Activated CD8-positive, alpha-beta T cell treated with anti-CD3 and anti-CD28 coated beads for 36 hours (primary cell): ENCODE measurements at places on chromosomes 12 and 14. TPM values are rescaled to one million over a fixed set of nuclear protein-coding genes. Genes with fewer than 3 reads are reported as not detected.

- H3K27me3 ChIP-seq, result no peaks in the 10 kb centered on the region
- no peaks in the 10 kb centered on the region for H3K4me1 ChIP-seq
- H3K4me3 ChIP-seq, result no peak overlapping the region
These were observed 456.5 kb upstream of the LMO3 start for GRCh38 chr12:17062267-17063036.

GRCh38 chr12:40158592-40159111 lies 52.8 kb upstream of the SLC2A13 start:
- no peak overlapping the region for H3K27ac ChIP-seq
- peaks cover 1% of the 10 kb centered on the region for H3K36me3 ChIP-seq
- peaks cover 5% of the 10 kb centered on the region for H3K4me1 ChIP-seq
- H3K4me3 ChIP-seq, result no peak overlapping the region
- peaks cover 2% of the 10 kb centered on the region for H3K27me3 ChIP-seq

- no peak overlapping the region for H3K27ac ChIP-seq
- DNase-seq, result no peak
- no peaks in the 10 kb centered on the region for H3K36me3 ChIP-seq
- no peak overlapping the region for H3K4me3 ChIP-seq
- H3K27me3 ChIP-seq, result peaks cover 42% of the 10 kb centered on the region
- no peaks in the 10 kb centered on the region for H3K4me1 ChIP-seq
These were observed 51.4 kb downstream of the CYP46A1 start for GRCh38 chr14:99735189-99736135.

GRCh38 chr12:66852765-66853164 lies 173.9 kb upstream of the GRIP1 start:
- H3K4me1 ChIP-seq, result peaks cover 5% of the 10 kb centered on the region
- H3K36me3 ChIP-seq, result no peaks in the 10 kb centered on the region
- no peak overlapping the region for H3K27ac ChIP-seq
- H3K27me3 ChIP-seq, result no peaks in the 10 kb centered on the region

GRCh38 chr12:75765170-75766059 lies 254.0 kb upstream of the KRR1 start:
- no peak overlapping the region for H3K27ac ChIP-seq
- H3K4me3 ChIP-seq, result no peak overlapping the region
- peaks cover 8% of the 10 kb centered on the region for H3K4me1 ChIP-seq
- H3K36me3 ChIP-seq, result no peaks in the 10 kb centered on the region
- no peak for DNase-seq

DNA sequence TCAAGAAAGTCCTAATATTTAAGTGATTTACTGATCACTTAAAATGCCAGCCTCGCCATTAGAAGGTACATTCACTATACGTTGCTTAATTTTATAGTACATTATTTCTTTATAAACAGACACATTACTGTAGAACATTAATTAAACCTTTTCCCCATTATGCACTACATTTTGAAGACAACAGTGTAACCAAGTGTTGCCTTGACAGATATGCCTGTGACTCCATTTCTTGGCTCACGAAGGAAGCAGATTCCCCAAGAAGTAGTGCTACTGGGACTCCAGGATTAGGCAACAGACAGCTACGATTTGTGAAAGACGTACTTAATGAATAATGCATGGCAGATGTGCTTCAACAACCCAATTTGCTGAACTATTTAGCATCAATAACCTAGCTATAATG lies 394.8 kb downstream of the RPS29 start:
- DNase-seq, result no peak
- no peak overlapping the region for H3K27ac ChIP-seq
- H3K36me3 ChIP-seq, result no peaks in the 10 kb centered on the region
- H3K4me3 ChIP-seq, result no peak overlapping the region
- H3K27me3 ChIP-seq, result peaks cover 4% of the 10 kb centered on the region

DNA sequence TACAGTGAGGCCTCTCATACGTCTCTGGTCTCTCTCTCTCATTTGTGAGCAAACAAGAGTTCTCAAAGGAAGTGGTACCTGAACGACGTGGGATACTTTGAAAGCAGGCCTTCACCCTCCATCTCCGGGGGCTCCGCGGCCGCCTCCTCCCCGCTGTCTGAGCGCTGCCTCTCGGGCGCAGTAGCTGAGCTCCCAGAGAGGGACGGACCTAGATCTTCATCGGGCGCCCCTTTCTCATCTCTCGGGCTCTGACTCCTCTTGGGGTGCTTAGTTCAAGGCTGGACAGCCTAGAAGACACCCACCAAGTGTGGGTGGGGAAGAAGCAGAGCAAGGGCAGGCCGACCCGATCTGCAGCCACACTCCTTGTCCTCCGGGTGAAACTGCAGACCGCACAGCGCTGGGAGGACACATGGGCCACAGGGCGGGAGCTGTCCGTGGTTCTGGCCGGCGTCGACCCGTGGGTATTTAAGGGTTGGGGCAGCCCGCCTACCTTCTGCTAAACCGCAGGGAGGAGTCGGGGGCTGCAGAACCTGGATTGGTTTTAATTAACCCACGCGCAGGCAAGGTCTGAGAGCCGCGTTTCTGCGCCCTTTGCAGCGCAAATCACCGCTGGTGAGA lies 92.7 kb downstream of the PAH start:
- H3K4me1 ChIP-seq, result no peaks in the 10 kb centered on the region
- peaks cover 20% of the 10 kb centered on the region for H3K27me3 ChIP-seq
- H3K36me3 ChIP-seq, result no peaks in the 10 kb centered on the region
- DNase-seq, result peak; percentile 15
- no peak overlapping the region for H3K4me3 ChIP-seq

Gene ANKS1B
- not detected for total RNA-seq

Gene OTOGL
- not detected for total RNA-seq

Gene GZMH
- 55.0 TPM for total RNA-seq
